Nephron progenitor cell (in vitro differentiated cells): ENCODE measurements at places on chromosomes 2 and 18.

DNA sequence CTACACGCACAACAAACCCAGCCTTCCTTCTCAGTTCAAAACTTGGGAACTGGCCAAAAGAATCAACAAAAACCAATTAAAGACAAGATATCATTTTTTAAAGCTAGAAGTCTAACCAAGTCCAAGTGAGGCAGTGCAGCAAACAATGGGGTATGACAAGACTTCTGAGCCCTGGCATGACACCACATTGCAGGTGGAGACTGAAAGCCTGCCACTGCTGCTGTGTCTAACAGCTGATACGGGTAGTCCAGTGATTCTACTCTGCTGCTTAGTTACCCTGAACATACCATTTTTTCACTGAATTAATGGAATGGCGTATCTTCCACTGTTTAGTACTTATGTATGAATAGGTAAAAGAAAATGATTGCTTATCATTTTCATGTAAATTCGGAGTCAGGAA is 47.4 kb upstream of the KIDINS220 start:
- no peak for DNase-seq

DNA sequence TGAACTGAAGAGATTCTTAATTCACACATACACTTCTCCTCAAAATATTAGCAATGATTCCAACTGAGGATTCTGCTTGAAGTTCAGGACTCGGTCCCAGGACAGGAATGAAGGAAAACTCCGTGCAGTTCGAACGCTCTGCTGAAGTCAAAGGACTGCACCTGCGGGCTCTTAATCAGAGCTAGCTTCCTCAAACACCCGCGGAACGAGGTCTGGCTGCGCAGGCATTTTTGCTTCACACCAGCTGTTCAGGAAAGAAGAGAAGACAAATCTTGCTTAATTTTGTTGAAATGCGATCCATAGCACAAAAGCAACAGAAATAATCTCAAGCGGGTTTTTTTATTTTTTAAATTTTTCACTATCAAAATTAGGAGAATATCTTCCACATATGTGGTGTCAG is 175.6 kb downstream of the LAMA1 start:
- DNase-seq, result no peak

GRCh38 chr18:47888156-47888555 is 42.3 kb downstream of the SMAD2 start:
- DNase-seq, result no peak

GRCh38 chr2:69034845-69035244 is 21.9 kb downstream of the ANTXR1 start:
- DNase-seq, result no peak

DNA sequence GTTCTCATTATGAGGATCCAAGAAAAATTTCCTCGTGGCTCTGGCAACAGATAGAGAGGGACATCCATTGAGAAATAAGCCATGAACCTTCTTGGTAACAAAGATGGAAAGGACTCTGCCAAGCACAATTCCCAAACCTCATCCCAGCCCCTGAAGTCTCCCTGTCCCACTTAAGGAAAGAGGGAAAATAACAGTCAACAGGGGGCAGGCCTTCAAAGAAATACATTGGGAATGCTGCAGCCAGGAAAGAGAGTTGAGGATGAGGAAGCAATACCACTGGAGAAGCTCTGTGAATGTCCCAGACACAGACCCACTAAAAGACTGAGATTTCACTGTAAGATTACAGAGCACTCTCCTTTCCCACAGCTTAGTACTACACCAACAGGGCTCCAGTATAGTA is 93.2 kb downstream of the CD226 start:
- DNase-seq, result no peak

DNA sequence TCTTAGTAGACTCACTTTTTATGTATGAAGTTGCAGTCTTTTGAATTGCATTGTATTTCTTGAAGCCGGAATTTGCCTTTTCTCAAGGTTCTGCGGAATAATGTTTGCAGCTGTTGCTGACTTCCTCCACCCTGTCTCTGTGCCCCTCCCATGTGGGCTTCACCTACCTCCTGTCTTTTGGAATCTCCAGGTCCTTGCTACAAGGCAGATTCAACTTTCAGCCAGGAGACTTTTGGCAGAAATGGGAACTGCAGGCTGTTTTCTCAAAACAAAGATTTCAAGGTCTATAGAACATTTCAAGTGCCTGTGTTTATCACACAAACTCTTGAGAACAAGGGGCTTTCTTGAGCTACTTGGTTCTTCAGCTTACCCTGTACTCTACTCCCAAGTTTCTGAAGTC is 25.6 kb downstream of the ZNF236 start:
- DNase-seq, result no peak

- DNase-seq, result no peak
Measured at GRCh38 chr2:9423922-9424272, 443 bp downstream of the CPSF3 start.

- DNase-seq, result no peak
Measured at GRCh38 chr18:48732767-48733424, 194.1 kb downstream of the CTIF start.

GRCh38 chr2:42063431-42064171 is 15.8 kb downstream of the PKDCC start:
- DNase-seq, result no peak

- DNase-seq, result no peak
Measured at GRCh38 chr18:80022613-80023012, 11.6 kb upstream of the RBFA start.

DNA sequence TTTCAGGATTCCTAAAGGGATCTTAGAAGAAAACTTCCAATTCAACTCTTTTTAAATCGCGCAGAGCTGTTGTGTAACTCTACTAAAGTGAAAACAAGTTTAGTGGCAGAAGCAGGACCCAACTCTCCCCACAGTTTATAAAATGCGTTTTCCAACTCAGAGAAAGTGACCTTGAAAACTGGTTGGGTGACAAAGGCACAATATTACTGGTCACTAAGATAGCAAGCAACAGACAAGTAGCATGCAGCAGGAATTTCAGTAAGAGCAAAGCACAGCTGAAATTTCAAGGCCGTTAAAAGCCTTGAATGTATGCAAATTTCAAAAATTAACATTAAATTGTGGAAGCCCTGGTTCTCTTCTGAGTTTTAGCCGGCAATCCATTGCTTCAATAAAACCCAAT is 66.9 kb downstream of the STK39 start:
- no peak for DNase-seq

GRCh38 chr2:95122197-95122551 is 566 bp upstream of the MRPS5 start:
- no peak for DNase-seq

DNA sequence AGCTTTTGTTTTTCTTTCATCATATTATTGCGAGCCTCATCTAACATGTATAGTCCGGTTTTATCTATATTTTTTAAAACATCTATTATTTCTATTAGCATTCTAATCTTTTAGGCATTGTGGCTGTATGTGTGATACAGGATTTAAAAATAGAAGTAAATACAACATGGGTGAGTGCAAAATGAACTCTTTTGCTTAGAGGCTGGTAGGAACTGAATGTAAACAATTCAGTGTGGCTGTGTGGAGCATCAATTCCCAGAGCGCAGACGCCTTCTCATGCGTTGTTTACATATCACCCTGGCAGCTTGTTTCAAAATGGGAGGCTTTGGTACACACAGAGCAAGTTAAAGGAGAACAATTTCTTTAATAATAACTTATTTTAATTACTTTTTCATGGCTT is 836 bp downstream of the DTNA start:
- no peak for DNase-seq

DNA sequence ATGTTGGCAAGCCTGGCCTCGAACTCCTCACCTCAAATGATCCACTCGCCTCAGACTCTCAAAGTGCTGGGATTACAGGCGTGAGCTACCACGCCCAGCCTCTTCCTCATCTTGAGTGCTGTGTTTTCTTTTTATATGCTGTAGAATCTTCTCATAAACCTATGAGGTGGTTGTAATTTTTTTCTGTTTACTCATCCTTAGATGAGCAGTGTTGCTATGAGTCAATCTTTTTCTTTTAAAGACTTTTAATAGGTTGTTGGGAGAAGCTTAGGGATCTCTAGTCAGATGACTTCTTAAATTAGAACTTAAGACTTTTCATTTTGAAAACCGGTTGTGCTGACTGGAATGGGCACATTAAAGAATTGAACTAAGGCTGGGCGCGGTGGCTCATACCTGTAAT is 8.7 kb upstream of the AAK1 start:
- no peak for DNase-seq

GRCh38 chr18:12005538-12006487 is 24.5 kb downstream of the IMPA2 start:
- DNase-seq, result no peak

GRCh38 chr2:59986511-59986910 is 566.9 kb downstream of the BCL11A start:
- no peak for DNase-seq

DNA sequence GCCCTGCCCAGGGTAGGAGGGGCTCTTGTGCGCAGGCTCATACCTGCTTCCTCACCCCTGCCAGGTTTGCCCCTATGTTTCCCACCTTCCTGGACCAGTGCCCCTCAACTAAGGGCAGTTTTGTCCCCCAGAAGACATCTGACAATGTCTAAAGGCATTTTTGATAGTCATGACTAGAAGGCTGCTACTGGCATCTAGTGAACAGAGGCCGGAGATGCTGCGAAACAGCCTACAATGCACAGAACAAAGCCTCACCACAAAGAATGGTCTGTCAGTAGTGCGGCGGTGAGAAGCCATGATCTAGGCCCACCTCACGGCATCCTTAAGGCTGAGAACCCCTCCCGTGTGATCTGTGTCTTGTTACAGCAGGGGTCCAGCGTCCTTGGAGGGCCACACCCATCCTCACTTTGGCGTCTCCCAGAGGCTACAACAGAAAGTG is 96.0 kb downstream of the TMEM17 start:
- DNase-seq, result no peak

GRCh38 chr2:62738981-62739936 is 33.7 kb downstream of the EHBP1 start:
- no peak for DNase-seq

DNA sequence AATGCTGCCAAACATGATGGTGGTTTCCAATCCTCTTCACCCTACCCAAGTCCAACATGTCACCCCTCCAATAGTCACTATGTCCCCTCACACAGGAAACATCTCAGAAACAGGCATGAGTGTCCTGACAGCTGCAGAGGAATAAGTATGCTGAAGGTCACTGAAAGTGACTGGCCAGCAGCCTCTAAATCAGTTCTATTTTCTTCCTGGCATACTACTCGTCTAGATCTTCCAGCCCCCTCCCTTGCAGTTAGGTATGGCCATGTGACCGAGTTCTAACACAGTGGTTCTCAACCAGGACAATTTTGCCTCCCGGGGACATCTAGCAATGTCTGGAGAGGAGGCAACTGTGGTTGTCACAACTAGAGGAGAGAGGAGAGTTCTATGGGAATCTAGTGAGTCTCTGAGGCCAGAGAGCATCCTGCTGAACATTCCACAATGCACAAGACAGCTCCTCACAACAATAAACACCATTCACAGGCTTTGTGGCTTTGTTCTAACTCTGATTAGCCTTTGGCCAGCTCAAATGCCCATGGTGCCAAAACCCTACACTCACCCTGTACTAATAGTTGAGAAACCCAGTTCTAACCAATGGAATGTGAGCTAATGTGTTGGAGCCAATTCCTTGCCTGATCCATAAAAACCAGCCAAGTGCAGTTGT is 12.6 kb upstream of the ID2 start:
- no peak for DNase-seq

- no peak for DNase-seq
Measured at GRCh38 chr2:72945450-72946019, 28.2 kb downstream of the EMX1 start.

- DNase-seq, result no peak
Measured at GRCh38 chr2:76268902-76269620, 558.3 kb upstream of the GCFC2 start.

DNA sequence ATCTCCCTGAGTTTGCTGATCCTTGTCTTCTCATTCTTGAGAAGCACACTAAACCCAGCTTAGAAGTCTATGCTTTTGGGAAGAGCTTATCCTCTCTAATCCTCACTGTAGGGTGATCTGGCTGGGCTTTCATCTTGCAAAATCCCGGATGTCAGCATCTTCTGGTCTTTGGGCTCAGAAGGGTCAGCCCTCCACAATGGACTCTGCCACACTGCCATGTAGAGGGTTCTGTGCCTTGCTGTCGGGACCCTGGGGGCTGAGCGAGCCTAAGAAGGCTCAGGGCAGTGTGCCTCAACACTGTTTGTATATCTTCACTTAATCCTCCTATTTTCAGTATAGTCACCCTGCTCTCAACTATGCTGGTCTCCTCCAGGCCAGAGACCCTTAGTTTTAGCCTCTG is 102.3 kb downstream of the TGIF1 start:
- DNase-seq, result no peak

DNA sequence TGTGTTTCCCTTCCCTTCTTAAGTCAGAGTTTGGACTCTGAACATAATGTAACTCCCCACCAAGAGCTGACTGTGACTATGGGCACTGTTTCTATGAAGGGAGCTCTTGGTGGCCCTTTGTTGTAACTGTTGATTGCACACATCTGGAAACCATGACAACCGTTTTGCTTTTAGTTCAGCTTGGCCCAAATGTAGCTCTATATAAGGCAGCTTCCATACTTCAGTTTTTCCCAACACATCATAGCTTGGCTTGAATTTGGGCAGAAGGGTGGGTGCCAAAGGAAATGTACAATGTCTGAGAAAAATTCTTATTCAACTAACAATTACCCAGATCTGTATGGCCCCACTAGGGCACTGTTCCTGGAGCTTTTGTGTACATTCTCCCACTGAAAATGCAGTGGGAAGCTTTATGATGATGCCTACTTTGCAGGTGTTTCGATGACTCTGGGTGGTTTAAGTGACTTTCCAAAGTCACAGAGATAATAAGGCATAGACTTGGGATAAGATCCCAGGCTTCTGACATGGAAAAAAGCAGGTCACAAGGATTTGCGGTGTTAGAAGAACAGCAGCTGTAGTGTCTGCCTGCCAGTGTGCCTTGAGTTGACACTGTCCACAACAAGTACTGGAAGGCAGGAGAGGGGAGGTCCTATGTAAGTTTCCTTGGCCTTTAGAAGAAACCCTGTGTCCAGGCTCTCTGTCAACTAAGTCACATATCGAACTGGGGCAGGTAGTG is 2.4 kb upstream of the CETN1 start:
- no peak for DNase-seq

DNA sequence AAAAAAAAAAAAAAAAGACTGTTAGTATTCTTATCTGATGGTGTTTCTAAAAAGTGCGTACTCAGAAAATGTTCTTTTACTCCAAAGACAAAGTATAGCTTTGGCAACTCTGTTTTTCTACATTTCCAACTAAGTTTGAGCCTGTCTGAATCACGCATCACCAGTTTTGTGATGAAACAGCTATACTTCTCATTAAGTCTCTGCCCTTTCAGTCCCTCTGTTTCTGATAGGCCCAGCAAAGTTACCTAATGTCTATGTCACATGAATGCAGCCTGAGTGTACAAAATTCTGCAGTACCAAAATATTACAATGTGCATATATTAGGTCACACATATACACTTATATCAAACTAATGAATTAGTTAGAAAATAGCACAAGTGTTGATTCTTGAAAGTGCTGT is 22.4 kb downstream of the TWSG1 start:
- DNase-seq, result no peak

GRCh38 chr18:74698881-74699280 is 101.2 kb downstream of the ZNF407 start:
- DNase-seq, result no peak

DNA sequence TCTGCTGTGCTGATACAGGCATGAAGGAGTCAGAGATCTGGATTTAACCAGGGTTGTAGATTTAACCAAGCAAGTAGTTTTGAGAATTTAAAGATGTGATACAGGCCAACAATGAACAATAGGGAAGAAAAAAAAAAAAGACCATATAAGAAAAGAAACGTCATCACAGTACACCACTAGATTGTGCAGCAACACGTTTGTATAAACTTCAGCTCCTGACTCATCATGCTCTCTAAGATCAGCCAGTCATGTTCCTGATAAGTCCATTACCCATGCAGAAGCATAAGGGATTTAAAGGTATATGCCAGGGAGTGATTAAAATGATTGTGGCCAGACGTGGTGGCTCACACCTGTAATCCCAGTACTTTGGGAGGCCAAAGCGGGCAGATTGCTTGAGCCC is 22.3 kb upstream of the ERICH2 start:
- DNase-seq, result no peak
